ENCODE measurements at places on chromosomes 2 and 18.

DNA sequence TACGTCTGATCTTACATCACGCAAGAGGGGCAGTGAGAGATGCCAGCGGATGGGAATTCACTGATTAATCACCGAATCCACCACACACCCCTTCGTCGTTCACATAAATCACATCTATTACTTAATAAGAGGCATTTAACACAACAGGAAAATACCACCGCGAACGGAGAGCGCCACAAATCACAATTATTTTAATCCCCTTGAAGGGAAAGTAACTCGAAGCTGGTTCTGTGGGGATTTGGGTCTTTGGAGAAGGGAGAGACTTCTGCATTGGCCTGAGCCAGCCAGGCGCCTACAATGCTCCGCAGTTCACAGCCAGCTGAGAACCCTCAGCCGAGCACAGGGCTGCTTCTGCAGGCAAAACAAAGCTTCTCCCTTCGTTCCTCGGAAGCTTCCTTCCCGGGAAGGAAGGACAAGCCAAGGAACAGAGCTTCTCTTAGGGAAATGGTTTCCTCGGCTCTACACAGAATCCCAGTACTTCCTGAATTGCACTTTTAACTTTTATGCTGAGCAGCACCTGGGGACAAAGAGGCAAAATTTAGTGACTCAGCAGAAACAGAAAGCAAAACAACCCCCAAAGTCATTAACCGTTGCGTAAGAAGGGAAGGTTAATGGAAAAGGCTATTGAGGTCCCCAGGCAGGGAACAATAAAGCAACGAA lies at the start of gene LRP1B:
LRP1B (minus strand) TSS at position 7 of the 660 bp plus-strand sequence. CDS start 287 bp downstream, outside the sequence.
- DNase-seq, result peak; percentile 19

DNA sequence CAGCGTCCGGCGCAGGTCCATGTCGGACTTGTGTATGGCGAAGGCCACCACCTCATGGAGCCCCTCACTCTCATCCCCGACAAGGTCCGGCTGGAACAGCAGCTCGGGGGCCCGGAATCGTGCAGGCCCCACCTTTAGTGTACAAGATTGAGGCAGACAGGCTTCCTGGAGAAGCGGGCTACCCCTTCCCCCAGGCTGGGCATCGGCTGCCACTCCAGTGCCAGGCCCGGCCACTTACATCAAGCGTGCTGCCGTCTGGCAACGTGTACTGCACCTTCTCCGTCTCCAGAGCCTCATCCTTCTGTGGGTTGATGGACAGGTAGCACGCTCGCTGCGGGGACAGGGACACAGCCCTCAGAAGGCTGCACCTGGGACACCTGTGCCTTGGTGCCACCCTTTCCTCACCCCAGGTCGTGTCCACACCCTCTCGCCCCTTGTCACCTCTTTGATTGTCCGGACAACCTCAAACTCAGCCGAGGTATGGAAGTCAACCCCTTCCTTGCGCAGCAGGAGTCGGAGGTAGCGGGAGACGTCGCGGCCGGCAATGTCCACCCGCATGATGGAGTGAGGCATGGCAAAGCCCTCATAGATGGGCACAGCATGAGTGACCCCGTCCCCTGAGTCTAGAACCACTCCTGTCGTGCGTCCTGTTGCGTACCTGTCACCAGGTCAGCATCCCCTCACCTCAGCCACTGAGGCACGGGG lies 5.7 kb downstream of the ACTR1B start:
- DNase-seq, result no peak

- no peak for DNase-seq
These were observed 58.9 kb downstream of the ANKMY1 start for GRCh38 chr2:240498958-240499260.

- DNase-seq, result no peak
These were observed 162.2 kb upstream of the PGAP1 start for GRCh38 chr2:197088694-197089093.

- DNase-seq, result no peak
These were observed 268.7 kb upstream of the SETBP1 start for GRCh38 chr18:44411976-44412375.

DNA sequence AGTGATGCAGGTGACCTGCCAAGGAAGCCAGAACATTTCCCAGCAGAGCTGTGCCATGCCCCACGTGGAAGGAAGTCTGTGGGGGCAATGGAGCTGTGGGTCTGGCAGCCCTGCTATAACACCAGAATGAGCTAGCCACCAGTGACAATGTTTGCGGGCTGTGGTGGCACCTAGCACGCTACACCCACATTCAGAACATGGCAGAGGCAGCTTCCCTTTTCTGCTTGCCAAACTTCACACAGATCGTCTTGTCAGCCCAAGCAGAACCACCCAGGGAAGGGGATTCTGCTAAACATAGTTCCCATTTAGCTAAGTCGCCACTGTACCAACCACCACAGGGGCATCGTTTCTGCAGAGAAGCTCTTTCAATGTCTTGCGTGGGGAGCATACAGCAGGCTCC lies 27.0 kb upstream of the CCDC93 start:
- DNase-seq, result no peak

DNA sequence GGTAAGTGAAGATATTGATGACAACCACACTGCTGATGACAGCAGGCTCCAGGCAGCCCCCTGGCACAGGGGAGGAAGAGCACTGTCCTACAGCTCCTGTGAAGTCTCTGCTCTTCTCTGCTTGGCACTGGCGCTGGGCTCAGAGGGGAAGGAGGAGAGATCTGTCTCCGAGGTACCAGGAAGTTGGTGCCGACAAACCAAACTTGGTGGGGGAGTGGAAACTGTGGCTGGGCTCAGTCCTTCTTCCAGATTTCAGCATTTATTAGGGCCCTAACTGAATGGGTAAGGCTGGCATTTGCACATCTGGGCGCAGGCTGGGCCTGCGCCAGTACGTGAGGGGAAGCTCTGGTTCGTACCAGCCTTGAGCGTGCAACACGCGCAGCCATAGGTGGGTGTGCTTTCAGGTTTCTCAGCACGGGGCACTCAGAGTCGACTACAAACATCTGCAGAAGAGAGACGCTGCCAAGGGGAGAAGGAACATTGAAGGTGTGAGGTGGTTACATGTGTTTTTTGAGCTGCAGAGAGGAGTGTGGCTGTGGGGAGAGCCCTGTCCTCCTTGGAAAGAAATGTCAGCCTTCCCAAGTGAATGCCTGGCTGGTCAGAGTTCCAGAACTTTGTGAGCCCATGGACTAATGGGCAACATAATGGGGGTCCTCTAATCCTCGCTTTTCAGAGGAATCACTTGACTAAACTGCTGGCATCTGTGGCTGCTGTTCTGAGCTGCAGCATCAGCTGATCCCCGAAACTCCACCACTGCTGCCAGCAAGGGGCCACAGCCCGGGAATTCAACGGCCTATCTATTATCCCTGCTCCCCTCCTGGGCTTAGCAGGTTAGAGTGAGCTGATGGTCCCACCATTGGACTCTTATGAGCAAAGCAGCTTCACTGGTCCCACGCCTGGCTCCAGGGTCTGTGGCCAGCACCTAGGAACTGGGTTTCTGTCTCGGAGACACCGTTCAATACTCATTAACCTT lies 55.2 kb upstream of the SEMA4C start:
- no peak for DNase-seq

GRCh38 chr2:63899639-63900038 lies 57.9 kb downstream of the UGP2 start:
- DNase-seq, result no peak

GRCh38 chr2:171316755-171317337 lies 116.9 kb downstream of the METTL8 start:
- no peak for DNase-seq

GRCh38 chr2:172445851-172446250 lies 18.5 kb downstream of the ITGA6 start:
- no peak for DNase-seq

- peak; percentile 85 for DNase-seq
These were observed 24.0 kb downstream of the TMEM177 start for GRCh38 chr2:119702918-119703401.

DNA sequence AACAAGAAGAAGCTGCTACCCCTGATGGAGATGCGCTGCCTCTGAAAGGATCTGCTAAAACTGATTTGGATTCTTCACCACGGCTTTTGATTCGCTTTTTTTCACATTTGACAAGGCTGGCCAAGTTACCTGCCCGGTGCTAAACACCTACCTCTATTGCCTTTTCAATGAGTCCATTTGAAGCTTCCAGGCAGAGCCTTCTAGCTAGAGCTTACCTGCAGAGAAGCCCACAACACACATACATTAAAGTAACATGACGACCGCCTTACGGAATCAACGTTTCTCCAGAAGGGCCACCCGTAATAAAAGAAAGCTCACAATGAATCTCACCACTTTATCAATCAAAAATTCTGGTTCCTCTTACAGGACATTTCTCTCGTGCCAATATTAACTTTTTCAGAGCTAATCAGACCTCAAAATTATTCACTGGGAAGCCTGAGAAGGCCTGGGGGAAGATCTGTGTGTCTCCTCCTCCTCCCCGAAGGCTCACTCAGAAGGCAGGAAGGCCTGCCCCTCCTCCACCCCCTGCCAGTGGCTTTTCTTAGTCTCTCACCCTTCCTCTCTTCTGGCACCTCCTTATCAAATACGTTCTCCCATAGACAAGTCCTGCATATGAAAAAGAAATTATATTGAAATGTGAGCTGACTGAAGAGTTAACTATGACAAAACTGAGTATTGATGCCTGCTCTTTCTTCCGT lies 171.0 kb downstream of the DNER start:
- no peak for DNase-seq

DNA sequence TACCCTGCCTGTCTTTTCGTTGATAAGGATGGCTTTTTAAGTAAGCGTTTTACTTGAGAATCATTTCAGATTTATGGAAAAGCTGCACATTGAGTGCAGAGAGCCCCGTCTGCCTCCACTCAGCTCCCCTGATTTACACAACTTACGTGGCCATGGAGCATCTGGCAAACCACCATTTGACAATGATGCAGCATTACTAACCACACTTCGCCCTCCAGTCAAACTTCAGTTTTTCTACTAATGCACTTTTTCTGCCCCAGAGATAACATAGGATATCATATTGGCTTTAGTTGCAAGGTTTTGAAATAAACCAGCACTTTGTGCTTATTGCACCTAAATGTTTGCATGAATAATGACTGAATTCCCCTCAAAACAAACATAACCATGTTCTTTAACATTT lies 165.1 kb upstream of the TPO start:
- DNase-seq, result no peak

DNA sequence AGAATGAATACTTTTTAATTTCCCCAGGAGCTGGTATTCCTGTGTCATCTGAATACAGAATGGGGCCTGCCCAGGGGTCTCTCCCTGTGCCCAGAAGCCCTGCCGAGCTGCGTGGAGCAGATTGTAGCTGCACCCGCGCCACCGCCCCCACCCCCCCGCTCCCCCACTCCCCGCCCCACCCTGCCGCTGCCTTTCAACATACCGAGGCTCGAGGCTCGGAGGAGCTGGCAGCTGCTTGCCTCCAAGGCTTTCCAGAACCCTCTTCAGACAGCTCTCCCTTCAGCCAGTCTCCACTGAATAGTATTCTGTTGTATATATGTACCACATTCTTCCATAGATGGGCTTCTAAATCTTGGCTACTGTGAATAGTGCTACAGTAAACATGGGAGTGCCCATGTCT lies 150.7 kb downstream of the TSN start:
- no peak for DNase-seq

DNA sequence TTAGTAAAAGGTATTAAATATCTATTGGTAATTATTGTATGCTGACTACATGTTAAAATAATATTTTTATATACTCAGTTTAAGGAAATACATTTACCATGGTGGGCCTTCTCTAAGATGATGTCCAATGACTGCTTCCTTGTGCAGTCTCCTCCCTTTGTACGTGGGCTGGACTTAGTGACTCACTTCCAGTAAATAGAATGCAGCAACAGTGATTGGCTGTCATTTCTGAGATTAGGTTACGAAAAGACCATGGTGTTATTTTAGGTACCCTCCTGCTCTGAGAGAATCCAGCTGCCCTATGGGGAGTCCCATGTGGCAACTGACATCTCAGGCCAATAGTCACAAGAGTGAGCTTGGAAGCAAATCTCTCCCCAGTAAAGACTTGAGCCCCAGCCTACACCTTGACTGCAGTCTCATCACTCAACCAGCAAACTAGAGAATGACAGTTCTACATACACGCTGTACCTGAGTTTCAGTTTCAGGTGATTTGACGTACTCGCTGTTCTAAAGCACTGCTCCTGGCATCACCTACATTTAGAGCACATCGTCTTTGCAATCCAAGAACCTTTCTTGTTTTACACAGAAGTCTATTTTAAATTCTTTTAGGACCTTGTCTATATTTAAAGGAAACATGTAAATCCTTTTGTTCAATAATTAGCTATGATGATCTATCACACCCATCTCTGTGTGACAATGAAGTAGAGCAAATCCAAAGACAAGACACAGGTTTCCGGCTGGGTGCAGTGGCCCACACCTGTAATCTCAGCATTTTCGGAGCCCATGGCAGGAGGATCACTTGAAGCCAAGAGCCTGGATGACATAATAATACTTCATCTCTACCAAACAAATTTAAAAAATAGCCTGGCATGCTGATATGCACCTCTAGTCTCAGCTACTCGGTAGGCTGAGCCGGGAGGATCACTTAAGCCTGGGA lies 87.2 kb downstream of the COBLL1 start:
- no peak for DNase-seq

- peak; percentile 84 for DNase-seq
These were observed 278.0 kb downstream of the NEDD4L start for GRCh38 chr18:58321986-58322385.

GRCh38 chr2:171793691-171794678 lies 100.1 kb downstream of the SLC25A12 start:
- no peak for DNase-seq

DNA sequence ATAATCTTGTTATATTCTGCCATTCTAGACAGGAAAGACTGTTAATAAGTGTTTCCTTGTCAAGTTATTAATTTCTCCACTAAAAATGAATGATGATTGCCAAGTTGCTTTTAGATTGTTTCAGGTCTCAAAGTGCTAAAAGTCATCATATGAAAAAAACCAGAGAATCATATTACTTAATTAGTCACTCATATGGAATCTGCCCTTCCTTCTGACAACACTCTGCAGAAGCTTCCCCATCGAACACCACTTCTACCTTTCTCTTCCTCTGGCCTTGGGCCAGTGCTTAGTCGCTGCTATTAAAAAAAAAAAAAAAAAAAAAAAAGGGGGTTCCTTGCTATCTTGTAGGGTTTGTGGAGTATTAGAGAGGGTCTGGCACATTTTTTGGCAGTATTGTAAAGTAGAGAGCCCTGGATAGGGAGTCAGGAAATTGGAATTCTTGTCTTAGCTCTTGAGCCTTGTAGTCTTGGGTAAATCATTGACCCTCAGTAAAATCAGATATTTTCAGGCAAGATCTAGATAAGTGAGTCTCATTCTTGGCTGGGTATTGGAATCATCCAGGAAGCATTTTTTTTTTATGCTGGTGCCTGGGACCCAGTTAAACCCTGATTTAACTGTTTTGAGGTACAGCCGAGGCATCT lies 141.7 kb upstream of the CCDC68 start:
- DNase-seq, result peak; percentile 60

GRCh38 chr2:120894966-120895365 lies 159.3 kb downstream of the GLI2 start:
- no peak for DNase-seq
